ENCODE measurements at places on chromosomes 3 and 15.

DNA sequence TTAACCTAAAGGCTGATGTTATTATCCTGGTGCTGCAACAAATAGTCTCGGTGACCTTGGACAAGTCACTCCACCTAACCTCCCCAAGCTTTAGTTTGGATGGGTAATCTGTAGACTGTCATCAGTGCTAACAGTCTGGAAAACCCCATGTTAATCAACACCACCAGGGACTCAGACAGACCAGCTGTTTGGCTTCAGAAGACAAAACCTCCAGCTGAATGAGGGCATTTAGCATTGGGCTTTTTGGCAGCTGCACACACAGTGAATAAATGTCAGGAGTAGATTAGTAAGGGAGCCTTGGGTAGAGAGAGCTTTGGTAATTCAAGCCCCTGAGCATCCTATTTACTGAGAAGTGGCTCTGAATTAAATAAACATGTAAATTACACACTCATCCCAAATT lies 24.9 kb upstream of the C3orf80 start:
- DNase-seq: no peak

DNA sequence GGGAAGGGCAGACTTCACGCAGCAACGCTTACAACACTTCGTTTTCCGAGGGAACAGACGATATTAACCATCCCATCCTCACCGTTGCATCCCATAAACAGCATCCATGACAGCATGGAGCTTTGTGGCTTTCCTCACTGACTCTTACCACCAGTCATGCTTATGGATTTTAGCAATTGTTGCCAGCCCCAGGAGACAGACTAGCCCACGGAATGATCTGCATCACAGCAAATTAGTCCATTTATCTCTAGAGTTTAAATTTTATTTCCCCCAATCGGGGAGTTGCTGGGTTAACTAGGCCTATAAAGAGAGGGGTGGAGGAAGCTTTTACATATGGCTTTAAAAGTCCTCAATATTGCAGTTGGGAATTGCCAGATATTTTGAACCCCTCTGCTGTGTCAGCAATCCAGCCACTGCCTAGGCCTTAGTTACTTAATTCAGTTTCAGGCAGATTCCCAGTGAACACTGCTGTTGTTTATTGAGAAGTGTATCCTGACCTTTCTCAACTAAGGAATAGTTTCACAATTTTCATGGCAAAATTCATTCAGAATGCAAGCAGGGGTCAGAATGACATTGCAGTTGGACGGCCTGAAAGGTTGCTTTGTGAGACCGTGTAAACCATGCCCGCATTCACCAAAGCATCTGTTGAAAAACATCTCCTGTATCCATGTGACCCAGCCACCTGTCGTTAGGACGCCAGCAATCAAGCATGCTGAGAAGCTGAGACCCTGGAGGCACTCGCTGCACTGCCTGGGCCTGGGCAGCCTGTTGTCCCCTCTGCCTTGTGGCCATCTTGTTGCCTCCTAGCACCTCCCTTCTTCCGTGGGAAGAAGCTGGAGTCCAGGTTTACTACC lies 397.4 kb upstream of the TPM1 start:
- DNase-seq: no peak

DNA sequence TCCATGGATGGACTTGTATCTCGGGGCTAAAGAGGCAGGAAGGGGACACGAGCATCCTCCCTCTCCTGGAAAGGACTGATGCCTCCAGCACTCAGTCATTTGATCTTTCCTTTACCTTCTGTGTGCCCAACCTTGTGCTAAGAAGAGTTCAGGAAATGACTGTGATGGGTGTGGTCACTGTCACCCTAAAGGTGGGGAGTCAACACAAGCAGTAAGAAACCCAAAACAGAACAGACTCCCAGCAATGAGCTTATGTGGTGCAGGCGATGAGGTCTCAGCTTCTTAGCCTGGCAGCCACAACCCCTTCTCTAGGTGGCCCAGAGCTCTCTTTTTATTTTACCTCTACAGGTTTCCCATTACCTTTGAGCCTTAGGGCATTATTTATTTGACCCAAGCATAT lies 3.8 kb downstream of the MPI start:
- DNase-seq: no peak

GRCh38 chr3:131007782-131008181 lies 18.8 kb downstream of the ASTE1 start:
- no peak for DNase-seq

DNA sequence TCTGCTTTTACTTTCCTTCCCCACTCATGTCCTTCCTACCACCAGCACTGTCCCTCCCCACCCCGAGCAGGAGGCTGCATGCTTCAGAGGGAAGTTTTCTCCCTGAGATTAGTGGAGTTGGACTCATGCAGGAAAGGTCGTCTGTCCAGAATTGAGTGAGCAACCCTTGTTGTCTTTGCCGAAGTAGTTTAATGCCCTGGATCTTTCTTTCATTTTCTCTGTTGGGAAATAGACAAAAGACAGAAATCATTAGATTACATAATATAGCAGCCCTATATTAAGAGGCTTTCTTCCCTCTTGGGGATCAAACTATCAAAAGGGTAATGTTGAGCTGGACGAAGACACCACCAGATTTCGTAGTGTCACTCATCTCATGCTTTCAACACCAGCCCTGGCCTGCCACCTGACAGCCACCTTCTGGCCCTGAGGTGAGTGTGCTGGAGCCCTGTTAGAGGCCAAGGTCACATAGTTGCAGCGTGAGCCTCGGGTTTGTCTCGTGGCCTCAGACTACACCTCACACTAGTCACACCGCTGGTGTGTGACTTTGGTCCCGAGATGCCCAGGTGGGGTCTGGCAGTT lies 231.0 kb downstream of the ITPR1 start:
- DNase-seq: no peak
